ENCODE measurements at places on chromosomes 6 and 20. TPM values are rescaled to one million over a fixed set of nuclear protein-coding genes. Genes with fewer than 3 reads are reported as not detected.

GRCh38 chr6:123677897-123678296 lies 41.1 kb upstream of the TRDN start:
- no peak for DNase-seq

- DNase-seq = no peak
These were observed 464.4 kb upstream of the CHD6 start for GRCh38 chr20:42082611-42083010.

GRCh38 chr6:149461670-149462069 lies 23.1 kb downstream of the ZC3H12D start:
- no peak for DNase-seq

Gene SLC17A2
- total RNA-seq = not detected

Data from omental fat pad (tissue), 4 donors.